RCC 7860 (cell line): ENCODE measurements at places on chromosomes 13 and 19.

DNA sequence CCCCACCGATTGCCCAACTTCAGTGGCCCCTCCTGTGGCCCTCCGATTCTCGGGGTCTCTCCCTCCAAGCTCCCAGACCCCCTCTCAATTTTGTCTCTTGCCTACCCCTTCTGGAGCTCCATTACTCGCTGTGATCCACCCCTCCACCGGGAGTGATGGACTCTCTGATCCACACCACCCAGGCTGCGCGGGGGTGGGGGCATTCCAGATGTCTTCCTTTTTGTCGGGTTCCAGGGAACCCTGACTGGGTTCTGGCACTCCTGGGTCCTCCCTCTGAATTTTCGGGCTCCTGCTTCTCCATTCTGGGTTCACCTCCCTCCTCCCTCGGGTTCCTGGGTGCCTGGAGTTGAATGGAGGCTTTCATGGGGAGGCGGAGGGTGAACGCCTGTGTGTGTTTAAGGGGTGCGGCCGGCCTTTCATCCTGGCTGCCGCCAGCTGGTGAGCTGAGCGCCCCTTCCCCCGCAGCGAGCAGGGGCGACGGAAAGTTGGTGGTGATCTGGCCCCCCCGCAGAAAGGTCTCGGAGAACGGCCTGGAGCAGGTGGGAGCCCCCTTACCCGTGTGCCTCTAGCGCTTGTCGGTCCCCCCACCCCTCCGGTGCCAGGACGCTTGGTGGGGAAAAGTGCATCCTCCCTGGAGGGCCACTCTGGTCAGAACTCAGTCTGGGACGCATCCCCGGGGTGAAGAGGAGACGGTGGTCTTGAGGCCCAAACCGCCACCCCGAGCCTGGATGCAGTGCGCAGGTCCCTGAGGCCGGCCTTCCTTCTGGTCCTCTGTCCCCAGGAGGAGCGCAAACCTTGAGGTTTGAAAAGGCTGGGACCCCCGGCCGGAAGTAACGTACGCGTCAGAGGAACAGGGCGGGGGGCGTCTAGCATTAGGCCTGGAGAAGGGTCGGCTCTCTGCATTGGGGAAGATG is 1.6 kb downstream of the MISP3 start:
- DNase-seq = no peak

DNA sequence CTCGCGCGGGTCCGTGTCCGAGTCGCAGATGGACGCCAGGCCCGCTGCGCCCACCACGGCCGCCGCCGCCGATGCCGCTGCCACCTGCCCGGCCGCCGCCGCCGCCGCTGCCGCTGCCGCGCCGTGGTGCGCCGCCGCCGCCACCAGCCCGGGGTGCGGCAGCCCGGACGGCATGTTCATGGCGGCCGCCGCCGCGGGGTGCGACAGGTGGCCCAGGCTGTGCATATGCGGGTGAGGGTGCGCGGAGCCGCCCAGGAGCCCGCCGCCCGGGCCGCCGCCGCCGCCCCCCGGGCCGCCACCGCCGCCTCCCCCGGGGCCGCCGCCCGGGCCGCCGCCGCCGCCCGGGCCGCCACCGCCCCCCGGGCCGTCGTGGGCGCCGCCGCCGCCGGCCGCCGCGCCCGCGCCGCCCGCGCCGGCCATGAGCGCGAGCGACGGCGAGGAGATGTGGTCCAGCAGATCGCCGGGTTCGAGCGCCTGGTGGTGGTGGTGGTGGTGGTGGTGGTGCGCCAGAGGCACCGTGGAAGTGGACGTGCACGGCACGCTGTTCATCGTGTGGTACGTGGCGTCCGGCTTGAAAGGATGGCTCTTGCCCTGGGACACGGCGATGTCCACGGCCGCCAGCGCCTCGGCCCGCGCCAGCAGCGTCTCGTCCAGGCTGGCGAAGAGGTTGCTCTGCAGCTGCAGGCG is 1.3 kb downstream of the POU4F1 start:
- DNase-seq = no peak

GRCh38 chr19:58586133-58586765 is 13.1 kb upstream of the MZF1 start:
- no peak for DNase-seq

- no peak for DNase-seq
Measured at GRCh38 chr19:18254546-18255503, 19.4 kb downstream of the IQCN start.
